GM20000 (cell line): ENCODE measurements at places on chromosomes 2 and 18.
A peak's percentile ranks its signal among the peaks of the same experiment; 100 is the strongest.

DNA sequence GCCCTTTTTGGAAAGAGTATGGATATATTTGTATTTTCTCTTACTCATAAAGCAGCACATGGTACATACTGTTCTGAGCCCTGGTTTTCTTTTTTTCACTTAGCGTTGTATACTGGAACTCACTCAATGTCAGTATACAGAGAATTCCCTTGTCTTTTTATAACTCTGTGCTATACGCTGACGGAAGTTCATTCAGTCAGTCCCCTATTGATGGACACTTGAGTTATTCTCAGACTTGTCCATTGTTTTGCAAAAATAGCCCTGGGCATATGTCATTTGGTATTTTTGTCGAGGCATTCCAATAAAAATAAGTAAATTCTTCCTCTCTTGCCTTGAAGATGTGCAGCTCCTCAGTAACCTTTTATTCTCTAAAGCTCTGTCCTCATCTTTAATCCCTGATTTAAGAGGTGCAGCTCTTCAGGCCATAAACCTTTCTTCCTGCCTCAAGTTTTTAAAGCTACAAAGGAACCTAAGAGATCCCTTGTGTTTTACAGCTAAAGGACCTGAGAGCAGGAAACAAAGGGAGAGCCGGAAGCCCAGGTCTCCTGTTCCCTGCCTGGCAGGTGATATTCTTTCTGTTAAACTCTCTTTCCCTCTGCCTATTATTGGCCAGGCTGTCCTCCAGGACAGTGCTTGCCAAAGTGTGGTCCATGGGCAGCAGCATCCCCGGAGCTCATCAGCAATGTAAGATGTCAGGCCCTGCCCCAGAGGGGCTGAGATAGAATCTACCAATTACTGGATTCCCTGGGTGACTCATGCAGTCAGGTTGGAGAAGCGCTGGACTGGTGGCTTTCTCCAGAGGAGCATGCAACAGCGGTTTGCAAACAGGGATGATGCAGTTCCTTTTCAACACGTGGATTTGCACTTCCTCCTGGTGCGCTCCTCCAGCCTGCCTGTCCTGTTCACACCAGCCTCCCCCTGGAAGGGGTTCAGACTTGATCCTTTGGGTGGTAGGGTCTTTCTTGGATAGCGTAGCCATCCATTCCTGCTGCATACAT lies 158.0 kb downstream of the NEDD4L start:
- DNase-seq: no peak

DNA sequence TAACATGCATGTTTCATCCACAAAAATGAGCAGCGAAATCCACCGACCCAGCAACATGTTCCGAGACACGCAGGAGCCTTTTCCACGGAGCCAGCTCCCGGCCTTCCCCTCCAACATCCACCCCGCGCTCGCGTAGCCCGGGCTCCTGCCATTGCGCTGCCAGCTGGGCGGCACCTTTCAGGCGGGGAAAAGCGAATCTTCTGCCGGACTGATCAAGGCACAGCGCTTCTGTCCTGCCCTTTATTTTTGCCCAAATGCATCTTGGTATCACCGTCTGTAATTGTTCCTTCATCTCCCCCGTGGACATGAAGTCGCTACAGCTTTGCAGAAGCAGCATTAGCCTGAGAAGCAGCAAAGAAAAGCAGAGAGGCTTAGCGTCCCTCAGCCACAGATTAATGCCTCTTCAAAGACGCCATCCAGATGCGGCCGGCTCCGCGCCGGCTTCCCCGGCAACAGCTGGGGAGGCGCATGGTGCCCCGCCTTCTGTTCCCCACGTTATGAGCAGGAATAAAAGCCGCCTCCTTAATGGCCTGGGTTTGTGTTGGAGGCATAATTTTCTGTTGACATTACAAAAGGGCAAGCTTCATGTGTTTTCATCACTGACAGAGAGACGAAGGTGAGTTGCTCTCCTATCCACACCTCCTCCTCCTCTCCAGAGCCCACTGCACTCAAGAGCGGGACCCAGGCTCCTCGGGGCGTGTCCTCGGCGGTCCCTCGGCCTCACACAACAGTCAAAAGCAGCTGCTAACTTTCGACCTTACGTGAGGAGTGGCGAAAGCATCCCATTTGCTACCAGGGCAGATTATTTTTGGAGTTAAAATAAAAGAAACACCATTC lies 122.1 kb upstream of the SALL3 start:
- no peak for DNase-seq

DNA sequence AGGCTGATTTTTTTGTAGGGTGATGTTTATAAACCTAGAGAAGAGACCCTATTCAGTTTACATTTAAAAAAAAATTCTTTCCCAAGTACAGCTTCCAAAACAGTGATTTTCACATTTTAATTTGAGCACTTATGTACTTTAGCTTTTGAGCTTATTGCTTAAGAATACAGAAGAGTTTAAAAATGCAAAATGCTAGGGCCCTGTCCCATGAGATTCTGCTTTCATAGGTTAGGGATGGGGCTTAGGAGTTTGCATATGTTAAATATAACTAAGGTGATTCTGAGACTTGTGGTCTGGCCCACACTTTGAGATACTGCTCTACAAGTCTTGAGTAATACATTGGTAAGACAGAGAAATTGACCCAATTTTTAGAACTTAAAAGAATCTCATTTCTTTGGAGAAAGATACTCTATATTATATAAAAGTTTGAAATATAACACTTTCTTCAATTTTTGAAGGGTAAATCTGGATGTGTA lies 137.3 kb upstream of the CWC22 start:
- no peak for DNase-seq

DNA sequence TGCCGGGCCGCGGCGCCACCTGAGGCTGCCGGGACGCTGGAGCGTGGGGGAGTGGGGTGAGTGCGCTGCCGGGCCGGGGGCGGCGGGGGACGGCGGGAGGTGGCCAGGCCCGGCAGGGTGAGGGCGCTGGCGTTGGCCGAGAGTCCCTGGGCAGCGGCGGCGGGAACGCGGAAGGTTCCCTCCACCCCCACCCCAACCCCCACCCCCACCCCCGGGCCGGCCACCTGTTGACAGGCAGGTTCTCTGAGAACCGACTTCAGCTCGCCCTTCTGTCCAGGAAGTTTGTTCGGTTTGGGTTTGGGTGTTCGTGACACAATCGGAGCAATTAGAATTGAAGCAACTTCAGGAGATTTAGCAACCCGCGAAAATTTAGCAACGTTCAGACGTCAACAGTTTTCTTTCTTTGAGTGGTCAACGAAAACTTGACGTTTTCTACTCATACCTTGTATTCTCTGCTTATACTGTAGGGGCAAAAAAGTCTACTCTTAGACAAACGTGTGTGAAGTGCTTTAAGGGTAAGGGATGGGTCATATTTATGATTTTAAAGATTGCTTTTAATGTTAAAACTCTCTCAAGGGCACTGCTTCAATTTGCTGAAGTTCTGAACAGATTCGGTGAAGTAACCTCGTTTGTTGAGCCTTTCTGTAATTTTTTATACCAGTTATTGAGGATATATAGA lies 9.3 kb downstream of the OTX1 start:
- peak; percentile 26 for DNase-seq

- DNase-seq: no peak
Observed at GRCh38 chr2:65067806-65068553, 11.8 kb downstream of the CEP68 start.

- no peak for DNase-seq
Observed at GRCh38 chr2:24675338-24675737, 117.9 kb downstream of the PTRHD1 start.

GRCh38 chr2:192195548-192196418 lies 1.1 kb upstream of the TMEFF2 start:
- DNase-seq: peak; percentile 31

- no peak for DNase-seq
Observed at GRCh38 chr18:10679557-10680270, 153.9 kb downstream of the NAPG start.
